ENCODE measurements at places on chromosomes 3 and 15.

- DNase-seq: peak; percentile 37
These were observed 24.3 kb downstream of the PGPEP1L start for GRCh38 chr15:98983334-98983733.

- DNase-seq: no peak
These were observed 11.7 kb downstream of the LIPH start for GRCh38 chr3:185540695-185541094.

DNA sequence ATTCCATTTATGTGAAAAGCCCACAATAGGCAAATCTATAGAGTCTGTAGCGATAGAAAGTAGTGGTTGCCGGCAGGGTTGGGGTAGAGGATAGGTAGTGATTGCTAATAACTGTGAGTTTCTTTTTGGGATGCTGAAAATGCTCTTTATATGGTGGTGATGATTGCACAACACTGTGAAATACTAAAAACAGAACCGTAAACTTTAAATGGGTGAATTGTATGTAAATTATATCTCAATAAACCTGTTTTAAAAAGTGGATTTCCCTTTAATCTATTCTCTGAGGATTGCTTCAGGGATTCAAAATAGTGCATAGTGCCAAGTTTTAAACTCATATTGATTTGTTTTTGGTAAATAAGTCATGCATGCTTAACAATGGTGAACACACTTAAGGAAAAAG lies 140.2 kb downstream of the LPP start:
- DNase-seq: no peak

DNA sequence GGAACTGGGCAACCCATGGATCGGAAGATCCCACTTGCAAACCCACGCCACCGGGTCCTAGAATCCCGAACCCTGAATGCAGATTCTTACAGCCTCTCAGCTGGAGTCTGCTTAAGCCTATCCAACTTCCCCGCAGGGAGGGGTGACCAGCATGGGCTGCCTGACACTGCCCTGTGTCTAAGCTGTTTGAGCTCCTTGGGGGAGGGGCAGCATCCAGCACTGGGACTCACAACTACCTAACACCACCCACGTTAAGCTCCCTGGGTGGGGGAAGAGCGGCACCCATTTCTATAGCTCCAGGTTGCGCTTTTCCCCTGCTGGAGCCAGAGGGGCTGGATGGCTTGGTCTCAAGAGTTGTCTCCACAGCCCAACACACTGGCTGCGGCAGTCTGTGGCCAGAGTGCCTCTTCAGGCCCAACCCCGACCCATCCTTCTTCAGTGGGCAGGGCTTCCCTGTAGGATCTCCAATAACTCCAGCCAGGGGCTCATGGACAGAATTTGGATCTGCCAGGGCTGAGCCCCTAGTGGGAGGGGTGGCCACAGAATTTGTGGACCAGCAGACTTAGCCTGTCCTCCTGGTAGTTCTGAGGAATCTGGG lies 649.2 kb downstream of the TUSC7 start:
- DNase-seq: no peak

GRCh38 chr3:27623085-27623753 lies 98.9 kb downstream of the EOMES start:
- no peak for DNase-seq

DNA sequence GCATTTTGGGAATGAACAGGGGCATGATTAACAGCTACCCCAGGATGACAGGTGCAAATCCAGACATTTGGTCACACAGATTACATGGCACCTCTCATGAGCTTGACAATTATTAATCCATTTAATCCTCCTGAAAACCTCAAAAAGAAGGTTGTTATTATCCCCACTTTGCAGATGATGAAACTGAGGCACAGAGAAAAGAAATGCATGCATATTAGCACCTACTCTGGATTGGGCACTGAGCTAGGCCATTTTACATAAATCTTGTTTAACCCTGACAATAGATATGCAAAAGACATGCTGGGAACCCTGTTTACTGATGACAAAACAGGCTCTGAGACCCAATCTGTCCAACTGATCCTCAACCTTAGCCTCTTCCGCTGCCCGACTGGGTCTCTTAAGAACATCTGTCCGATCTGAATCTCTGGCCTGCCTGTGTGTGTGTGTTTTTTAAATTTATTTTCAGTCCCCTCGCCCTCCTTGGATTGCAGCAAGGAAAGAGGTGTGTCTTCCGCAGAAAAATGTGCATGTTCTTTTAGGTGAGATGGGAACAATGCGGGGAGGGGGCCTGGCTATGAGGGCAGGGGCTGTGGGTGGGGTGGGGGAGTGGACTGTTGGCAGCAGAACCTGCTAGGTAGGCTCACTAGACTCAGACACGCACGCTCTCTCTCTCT lies 162.5 kb downstream of the WNT7A start:
- DNase-seq: no peak

- DNase-seq: no peak
These were observed 429.2 kb downstream of the OTOL1 start for GRCh38 chr3:161925749-161926360.

DNA sequence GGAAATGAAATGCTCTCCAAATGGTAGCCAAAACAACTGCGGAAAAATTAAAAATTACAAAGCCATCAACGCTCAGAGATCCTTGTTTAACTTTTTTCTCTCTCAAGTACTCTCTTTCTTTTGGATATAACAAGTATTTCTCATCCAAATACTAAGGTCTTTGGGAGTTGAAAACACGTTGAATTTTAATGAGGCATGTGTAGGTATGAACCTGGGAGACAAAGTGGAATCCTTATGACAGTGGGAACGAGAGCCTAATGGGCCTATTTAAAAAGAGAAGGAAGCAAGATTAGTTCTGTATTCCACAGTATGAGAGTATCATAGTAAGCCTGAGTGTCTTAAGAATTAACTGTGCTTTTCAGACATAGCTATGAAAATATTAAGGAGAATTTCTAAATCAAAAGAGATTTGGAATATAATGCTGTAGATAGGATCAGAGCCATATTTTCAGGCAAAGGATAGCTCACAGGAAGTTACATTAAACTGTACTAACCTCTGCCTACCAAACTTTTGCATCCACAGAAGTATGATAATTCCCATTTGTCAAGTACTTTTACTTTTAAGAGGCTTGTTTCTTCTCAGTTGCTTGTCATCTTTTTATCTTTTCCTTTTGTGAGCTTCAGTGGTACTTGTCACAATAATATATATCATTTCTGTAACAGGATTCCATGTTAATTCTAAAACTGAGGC lies 759 bp downstream of the CD96 start:
- no peak for DNase-seq

DNA sequence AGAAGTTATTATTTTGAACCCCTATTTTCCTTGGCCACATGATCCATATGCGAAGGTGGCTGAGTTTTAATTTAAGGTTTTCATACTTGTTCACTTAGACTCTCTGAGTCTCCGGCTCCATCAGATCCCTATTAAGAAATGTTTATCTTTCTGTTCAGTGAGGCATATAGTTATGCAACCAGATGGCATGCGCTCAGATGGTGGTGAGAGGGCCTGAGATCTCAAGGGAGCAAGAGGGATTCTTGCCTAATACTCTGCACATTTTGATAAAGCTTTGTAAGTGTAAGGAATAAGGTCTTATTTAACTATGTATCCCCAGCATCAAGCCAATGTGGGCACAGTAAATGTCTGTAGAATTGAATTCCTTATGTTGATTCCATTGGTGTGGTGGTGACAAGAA lies 78.9 kb upstream of the DPH6 start:
- DNase-seq: peak; percentile 62

DNA sequence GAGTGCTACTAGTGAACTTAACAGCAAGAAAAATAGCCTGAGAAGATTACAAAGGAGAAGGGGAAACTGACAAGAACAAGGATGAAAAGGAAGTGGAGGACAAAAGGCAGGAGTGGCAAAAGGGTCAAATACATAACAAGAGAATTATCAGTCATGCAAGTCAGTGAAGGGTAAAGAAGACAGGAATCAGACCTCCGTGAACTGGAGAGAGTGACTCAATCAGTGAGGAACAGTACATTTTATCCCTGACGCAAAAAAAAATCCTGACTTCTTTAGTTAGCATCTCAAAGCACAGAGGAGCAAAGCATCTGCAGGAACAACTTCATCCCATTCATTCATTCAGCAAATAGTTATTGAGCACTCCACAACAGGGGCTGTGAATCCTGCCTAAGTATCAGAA lies 97.8 kb downstream of the SST start:
- peak; percentile 52 for DNase-seq

DNA sequence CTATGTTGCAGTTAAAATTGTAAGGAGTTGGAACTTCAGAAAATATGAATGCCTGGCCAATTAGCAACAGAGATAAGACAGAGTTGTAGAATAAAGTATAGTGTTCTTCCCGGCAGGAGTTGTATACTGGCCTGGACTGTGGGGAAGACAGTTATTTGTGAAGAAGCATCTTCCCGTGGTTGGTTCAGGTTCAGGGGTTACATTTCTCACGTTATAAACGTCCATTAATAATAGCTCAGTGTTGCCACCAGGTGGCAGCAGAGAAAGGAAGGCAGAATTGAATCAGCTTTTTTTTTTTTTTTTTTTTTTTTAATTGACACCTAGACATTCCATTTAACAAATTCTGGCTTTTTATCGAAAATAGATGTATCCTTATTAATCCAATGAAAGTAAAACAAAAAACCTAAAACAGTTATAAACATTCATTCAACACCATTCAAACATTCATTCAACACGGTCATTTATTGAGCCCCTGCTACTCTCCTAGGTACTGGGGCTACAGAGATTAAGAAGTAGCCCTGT lies 66.4 kb upstream of the NR2E3 start:
- DNase-seq: no peak

DNA sequence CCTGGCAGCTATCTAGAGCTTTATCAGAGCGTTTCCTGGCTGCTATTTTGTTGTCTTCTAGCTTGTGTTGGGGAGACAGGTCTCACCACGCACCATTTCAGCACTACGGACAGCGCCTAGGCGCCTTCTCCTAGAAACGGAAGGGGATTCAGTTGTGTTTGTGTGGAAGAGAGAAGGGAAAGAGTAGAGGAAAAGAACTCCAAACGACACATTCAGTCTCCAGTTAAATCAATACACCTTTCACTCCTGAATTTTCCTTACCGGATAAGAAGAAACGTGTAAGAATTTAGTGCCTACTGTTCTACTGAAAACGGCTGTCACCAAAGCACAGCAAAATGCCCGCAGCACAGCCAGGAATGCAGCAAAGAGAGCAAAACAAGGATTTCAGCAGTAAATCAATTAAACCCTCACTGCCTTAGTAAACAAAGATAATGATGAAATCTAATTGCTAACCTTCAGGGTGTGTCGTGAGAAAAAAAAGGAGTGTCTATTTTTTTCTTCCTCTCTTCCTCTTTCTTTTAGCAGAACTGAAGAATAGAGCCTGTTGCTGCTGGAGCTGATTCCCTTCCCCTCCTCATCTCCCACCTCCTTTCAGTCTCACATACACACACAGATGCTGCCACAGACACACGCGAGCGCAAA lies 412 bp upstream of the CTXN2 start:
- no peak for DNase-seq

GRCh38 chr15:77904901-77905300 lies 172.6 kb downstream of the TBC1D2B start:
- DNase-seq: no peak

DNA sequence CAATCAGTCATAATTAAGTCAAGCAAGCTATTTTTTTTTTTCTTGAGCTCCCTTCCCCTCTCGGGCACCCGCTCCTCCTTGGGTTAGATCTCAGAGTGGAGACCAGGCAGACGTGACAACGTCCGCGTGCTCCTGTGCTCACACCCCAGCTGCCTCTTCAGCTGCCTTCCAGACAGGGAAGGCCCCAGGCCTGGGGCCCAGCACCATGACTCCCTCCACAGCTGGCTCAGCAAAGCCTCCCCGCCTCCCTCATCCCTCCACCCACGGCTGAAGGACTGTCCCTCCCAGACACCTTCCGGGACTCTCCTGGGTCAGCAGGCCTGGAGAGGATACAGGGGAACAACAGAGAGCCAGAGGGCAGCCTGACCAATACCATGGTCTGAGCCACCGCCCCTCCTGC lies 87.9 kb upstream of the LINGO1 start:
- DNase-seq: no peak

GRCh38 chr3:18223571-18223970 lies 201.6 kb downstream of the SATB1 start:
- no peak for DNase-seq

DNA sequence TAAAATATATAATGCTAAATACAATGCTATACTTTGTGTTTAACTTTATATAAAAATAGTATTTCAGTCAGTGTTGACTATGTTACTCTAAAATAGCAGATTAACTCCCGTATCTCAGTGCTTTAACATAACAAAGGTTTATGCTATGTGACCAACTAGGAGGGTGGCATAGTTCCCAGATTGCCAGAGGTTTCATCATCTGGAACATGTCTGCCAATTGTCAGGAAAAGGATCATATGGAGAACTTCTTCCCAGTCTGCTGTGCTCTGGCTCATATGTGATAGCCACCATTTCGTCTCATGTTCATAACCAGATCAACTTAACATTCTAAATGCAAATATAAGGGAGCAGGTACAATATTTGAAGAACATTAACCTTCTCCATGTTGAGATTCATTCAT lies 720.2 kb downstream of the MCTP2 start:
- DNase-seq: no peak

DNA sequence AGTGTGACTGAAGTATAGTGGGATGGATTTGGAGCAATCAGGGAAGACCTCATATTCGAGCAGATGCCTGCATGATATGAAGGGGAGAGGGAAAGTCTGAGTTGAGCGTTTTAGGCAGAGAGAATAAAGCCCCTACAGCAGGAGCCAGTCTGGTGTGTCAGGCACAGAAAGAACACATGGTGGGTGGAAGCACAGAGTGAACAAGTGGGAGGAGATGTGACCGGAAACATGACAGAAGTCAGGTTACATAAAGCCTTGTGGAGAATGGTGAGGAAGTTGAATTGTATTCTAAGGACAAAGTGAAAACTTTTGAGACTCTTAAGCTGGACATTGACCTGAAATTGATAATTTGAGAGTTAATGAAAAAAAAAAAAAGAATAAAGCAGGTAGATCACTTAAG lies 541.0 kb downstream of the PLOD2 start:
- no peak for DNase-seq

DNA sequence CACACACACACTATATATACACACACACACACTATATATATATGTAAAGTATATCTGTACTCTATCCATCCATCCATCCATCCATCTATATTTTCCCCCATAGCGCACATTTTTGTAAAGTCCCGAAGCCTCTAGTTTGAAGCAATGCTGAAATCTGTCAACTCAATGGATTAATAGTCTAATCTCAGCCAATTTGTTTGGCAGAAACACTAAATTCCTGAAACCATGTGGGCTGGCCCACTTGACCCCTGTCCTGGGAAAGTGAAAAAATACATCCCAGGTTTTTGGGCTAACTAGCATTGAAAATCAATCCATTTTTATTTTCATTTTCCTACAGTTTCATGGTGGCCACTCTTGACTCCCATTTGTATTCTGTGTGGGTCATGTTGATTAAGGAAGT lies 166.7 kb downstream of the SLCO3A1 start:
- DNase-seq: no peak

Data from epithelial cell of proximal tubule (primary cell).